Fibroblast of mammary gland (primary cell): ENCODE measurements at places on chromosomes 1 and 21.

GRCh38 chr1:228463009-228463558 is 24.1 kb upstream of the RNF187 start:
- no peak for DNase-seq

- DNase-seq: peak; percentile 97
Measured at GRCh38 chr1:246947255-246947654, 15.5 kb upstream of the AHCTF1 start.

DNA sequence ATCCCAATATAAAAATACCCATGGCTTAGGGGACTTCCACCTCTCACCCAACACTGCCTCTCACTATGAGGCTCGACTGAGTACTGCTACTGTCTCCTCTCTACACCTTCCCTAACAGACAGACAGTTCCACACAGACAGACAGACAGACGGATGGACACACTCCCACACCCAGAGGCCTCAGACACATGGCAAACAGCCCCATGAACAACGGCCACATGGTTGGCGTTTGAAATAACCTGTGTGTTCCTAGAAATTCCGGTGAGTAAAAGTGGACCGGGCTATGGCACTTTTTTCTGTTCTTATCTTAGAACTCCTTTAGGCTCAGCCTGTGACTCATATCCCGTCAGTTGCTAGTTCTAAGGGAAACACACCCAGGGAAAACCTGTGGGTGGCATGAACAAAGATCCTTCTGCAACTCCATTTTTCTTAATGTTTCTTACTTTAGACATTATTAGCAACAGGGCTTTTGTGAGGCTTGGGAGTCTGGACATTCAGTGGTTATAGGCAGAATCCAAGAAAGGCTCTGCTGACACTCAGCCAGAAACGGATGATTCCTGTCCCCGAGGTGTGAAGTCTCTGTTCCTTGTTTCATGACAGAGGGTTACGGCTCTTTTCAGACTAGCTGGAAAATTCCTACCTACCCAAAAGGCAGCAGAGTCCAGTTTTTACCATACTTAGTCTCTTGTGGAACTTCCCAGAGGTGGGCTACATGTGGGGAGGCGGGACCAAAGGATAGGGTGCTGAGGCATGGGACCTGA is 90.5 kb upstream of the TLR5 start:
- DNase-seq: peak; percentile 77

DNA sequence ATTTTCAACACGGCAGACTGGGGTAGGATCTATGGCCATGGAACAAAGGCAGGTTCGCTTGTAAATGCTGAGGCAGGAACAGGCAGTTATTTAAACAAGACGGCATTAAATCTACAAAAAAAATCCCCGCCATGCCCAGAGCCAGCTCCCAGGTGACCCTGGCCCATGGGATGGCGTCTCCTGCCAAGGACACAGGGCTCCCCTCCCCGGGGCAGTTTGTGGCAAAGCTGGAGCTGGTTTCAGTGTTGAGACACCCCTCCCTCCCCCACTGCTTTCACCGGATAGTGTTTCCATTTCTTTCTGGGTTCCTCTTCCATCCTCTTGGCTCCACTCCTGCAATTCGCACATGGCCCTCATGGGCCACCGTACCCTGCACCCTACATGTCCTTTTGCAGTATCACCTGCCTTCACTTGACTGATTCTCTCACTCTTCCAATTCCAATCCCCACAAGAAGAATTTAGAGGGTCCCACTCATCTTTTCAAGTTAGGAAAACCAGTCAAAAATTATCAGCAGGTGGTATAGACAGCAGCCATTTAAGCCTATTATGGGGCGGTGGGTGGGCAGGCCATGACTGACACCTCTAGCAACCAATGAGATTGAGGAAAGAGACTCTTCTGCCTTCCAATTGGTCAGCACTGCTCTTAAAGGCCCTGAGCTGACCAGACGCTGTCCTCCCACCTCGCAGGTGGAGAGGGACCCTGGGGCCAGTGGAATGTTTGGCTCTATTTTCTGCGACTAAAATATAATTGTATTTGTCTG is 52.0 kb downstream of the OLIG1 start:
- peak; percentile 45 for DNase-seq

DNA sequence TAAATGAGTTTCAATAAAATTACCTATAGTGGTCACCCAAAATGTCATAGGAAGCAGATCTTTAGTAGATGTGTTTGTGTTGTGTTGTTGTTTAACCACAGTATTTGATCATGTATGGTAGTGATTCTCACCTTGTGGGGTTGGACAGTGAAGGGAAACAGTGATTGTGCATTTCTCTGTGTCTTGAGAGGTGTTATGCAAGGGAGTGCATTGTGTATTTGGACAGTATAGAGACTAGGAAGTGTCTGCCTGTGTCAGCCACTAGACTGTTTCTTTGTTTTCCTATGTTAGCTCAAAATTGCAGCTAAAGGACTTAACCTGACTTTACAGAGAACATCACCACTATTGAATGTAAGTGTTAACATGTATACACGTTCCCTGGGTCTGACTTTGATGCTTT is 6.0 kb downstream of the RGS2 start:
- DNase-seq: no peak

DNA sequence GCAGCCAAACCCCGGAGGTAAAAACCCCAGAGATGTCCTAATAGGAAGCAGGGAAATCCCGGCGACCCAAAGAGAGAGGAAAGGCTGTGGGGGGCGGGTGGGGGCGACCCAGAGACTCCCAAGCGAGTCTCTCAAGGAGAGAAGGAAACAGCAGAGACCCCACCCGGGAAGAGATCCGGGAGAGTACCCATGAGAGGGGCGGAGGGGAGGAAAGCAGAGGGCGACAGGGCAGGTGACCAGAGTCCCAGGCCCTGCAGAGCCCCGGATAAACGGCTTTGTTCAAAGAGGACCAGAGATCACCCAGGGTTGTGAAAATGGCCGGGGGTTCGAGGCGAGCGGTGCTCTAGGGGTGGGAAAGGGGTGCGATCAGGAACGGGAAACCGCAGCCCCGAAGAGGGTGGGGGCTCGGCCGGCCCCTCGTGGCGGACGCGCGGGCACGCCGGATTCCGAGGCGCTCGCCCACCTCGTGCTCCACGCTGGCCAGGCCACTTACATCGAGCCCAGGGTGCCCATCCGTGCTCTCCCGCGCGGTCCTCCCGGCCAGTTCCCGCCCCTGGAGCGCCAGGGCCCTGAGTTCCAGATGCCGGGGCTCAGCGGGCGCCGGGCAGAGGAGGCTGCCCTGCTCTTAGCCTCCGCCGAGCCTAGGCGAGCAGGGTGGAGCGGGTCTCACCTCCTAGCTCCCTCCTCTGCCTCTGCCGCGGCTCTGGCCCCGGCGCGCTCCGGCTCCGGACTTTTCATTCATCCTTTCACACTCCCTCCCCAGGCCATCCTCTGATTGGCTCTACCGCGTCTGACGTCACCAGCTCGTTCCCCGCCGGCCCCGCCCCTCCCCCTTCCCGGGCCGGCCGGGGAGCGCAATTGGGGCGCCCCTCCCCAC is 52.3 kb downstream of the RHBG start:
- DNase-seq: peak; percentile 64

DNA sequence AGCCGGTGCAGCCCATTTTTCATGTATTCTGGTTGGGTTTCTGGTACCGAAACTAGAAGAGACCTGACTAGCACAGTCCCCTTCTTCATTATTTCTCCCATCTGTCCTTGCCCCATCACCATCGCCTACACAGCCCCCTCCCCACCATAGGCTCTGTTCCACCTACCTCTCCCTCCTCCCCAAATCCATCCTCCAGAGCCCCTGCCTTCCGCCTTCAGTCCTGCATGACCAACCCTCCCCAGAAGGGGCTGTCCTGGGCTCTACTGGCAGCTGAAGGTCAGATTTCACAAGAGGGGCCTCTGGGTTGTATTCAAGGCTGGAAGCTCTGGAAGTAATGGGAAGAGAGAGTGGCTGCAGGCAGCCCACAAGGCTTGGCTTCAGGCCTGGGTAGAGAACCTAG is 55.2 kb downstream of the SDC3 start:
- no peak for DNase-seq

GRCh38 chr1:164780111-164780812 is 221.3 kb downstream of the PBX1 start:
- peak; percentile 77 for DNase-seq
